ENCODE measurements at places on chromosomes 11 and 22.

DNA sequence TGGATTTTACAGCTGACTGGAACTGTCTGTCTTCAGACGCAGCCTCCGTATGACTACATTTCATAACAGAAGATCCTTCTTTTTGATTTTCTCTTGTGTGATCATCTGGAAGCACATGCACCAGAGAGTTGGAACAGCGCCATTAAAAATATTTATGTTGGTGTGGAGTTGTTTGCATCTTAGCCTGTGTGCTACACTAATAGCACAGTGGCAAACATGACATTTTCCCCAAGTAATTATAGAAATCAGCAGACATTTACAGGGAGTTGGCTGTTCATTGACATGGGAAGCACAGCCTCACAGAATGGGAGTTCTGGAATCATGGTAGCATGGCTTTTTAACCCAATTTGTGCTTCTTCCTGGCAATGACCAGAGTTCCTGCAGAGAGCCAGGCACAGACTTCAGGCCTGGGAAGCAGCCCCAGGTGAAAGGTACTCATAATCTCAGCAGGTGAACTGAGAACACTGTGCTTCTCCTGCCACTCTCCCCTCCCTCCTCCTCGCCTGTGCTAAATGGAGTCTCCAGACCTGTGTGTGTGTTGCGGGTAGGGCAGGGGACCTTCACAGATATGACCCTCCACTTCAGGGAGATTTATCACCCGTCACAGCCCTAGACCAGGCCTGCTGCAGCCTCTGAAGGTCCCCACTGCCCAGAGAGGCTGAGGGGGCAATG, 82.8 kb upstream of the PLET1 start:
- DNase-seq: no peak

DNA sequence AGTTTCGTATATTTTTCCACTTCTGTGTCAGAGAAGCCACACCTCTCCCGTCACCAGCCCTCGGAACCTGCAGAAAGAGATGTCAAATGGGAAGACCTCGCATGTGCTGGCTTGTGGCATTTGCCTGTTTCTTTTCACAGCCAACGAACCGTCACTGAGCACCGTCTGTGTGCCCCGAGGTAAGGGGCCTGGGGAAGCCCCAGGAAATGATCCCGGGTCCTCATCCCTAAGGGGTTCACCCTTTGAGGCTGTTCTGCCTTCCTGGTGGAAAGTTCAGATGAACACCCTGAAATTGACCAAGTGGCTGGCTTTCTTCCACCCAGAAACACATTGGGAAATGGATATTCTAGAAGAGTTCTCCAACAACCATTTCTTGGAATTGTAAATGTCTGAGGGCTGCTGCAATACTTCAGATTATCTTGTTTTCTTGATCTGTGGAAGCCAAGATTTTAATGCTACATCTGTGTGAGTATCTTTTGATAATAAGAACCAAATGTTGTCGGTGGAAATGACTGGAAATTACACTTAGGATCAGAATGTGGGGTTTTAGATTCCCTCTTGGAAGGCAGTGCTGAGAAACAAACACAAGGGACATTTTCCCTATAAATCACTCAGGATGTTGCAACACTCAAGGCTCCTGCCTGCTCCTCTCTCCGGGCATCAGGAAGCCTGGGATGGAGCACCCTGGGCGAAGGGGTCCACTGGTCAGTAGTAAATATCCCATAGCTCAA, 37.6 kb downstream of the RIBC2 start:
- DNase-seq: no peak

DNA sequence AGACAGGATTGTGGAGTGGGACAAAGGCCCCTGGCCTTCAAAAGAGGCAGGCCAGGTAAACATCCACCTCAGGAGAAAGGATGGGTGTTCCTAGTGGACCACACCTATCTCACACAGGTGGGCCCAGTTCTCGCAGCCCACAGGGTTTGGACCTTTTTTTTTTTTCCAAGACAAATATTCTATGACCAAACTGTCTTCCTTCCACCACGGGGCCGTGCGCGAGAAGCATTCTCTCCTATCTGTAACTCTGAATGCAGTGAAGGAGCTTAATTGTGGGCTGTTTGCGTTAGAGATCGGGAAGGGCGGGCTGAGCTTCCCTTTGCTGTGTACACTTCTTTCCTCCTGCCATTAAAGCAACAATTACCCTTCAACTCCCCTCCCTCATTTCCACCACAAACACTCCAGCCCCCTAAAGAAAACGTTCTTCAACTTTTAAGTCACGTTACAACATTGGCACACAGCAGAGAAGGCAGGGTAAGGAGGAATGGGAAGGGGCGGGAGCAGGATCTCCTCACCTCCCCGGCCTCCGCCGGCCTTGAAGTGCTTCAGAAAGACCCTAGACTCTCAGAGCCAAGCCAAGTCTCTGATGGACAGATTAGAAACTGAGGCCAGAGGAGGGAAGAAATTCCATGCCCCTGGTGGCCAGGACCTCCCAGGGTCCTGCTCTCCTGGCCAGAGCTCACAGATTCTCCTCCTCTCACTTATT, 238.4 kb downstream of the BUD13 start:
- DNase-seq: no peak

DNA sequence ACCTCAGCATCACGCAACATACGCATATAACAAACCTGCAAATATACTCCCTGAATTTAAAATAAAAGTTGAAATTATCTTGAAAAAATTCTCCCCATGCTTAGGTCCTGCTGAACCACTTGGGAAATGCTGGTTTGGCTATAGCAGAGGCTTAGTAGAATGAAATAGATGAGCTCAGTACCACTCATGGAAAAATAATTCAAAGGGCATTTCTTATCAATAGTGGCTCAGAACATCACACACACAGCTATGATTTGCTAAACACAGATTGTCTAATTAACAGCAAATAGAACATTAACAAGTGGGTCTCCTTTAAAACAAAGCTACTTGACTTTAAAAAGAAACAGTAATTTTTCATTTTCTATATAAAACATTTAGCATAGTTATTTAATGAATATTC, 21.5 kb downstream of the ELMOD1 start:
- DNase-seq: no peak

GRCh38 chr11:117366248-117366647, 38.6 kb downstream of the CEP164 start:
- DNase-seq: no peak
